ENCODE measurements at places on chromosomes 2 and 18. TPM values are rescaled to one million over a fixed set of nuclear protein-coding genes. Genes with fewer than 3 reads are reported as not detected.
A peak's percentile ranks its signal among the peaks of the same experiment; 100 is the strongest.

- DNase-seq, result no peak
Measured at GRCh38 chr2:155372969-155373368, 674.5 kb downstream of the KCNJ3 start.

- DNase-seq, result no peak
Measured at GRCh38 chr2:69196327-69197117, 183.5 kb downstream of the ANTXR1 start.

- DNase-seq, result no peak
Measured at GRCh38 chr2:47405757-47406156, 2.8 kb downstream of the MSH2 start.

DNA sequence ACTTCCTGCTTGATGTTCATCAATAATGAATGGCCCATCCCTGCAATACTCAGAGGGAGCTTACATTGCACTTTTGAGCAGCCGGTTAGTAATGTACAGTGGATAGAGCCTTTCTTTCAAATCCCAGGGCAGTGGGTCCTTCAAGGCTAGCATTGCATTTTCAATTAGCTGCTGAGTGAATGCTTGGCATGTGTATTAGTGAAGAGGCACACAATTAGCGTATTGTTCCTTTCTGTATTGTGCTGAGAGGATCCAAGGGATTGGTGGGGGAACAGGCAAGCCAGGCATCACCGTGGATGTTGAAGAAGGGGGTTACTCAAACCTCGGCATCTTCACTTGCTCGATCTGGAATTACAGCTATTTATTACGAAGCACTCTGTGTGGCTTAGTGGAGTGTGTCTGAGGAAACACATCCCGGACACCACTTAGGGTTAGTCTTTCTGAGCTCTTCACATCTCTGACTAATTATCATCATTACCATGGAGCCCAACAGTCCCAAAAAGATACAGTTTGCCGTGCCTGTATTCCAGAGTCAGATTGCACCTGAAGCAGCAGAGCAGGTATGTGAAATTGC is at the start of gene PPP1R1C:
TSS of gene PPP1R1C (plus strand) at position 222 of the 574 bp plus-strand sequence. CDS start at position 480, 258 bp downstream.
- DNase-seq, result no peak

Gene ANTXR1
- total RNA-seq, result 0.35 TPM

GRCh38 chr2:25400576-25401216 is 59.0 kb upstream of the DNMT3A start:
- DNase-seq, result no peak

DNA sequence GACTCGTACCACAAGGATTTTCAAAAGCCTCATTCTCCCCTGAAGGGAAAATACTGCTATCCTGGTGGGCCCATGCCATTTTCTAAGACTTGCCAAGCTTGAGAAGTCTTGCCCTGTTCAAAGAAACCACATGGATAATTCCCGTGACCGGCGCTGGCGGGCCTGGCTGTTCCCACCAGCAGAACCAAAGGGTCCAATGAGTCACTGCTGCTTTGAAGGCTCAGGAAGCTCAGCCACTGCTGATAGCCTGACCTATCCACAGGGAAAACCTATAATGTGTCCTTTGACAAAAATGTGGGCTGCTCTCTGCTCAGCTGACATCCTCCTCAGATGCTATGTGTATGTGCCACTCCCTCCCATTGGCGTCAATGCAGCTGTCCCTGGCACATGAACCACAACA is 137.9 kb upstream of the RAB12 start:
- DNase-seq, result no peak

GRCh38 chr2:117085737-117086136 is 728.8 kb upstream of the DDX18 start:
- DNase-seq, result no peak

DNA sequence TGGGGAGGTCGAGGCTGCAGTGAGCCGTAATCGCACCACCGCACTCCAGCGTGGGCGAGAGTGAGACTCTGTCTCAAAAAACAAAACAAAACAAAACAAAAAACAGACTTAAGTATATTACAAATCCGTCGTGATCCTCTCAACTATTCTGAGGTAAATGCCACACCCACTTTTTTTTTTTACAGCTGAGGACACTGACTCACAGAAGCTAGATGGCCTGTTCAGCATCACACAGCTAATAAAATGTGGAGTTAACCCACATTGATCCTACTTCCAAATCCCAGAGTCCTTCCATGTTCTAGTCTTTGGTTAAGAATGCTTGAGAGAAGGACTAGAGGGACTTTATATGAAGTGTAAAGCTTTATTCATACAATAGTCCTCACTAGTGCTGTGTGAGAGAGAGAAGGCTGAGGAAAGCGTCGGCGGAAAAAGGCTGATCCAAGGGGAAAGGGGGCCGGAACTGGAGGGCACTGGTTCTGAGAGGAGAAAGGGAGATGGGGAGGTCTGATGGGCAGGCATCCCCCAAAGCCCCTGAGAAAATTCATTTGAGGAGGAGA is 627 bp downstream of the RNF25 start:
- no peak for DNase-seq

GRCh38 chr2:61380056-61380881 is 90.6 kb downstream of the USP34 start:
- DNase-seq, result no peak

- DNase-seq, result no peak
Measured at GRCh38 chr18:33114749-33115148, 325.8 kb downstream of the CCDC178 start.

Gene TMEM17
- 2.6 TPM for total RNA-seq

Gene FARP2
- 37.2 TPM for total RNA-seq

DNA sequence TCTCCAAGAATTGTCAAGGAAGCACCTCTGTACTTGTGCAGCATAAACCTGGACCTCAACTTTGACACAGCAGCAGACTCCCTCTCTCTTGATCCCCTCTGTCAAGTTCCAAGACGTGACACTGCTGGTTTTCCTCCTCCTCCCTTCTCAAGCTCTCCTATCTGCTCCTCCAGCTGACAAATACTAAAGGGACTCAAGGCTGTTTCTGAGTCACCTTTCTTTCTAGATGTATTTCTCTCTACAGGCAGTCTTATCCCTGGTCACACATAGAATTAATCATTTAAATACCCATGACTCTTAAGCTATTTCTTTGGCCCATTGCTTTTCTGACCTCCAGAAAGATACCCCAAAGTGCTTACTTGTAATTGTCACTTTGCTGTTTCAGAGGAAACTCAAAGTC is 53.5 kb downstream of the SEPTIN10 start:
- no peak for DNase-seq

GRCh38 chr2:135091681-135092080 is 39.6 kb downstream of the RAB3GAP1 start:
- no peak for DNase-seq

DNA sequence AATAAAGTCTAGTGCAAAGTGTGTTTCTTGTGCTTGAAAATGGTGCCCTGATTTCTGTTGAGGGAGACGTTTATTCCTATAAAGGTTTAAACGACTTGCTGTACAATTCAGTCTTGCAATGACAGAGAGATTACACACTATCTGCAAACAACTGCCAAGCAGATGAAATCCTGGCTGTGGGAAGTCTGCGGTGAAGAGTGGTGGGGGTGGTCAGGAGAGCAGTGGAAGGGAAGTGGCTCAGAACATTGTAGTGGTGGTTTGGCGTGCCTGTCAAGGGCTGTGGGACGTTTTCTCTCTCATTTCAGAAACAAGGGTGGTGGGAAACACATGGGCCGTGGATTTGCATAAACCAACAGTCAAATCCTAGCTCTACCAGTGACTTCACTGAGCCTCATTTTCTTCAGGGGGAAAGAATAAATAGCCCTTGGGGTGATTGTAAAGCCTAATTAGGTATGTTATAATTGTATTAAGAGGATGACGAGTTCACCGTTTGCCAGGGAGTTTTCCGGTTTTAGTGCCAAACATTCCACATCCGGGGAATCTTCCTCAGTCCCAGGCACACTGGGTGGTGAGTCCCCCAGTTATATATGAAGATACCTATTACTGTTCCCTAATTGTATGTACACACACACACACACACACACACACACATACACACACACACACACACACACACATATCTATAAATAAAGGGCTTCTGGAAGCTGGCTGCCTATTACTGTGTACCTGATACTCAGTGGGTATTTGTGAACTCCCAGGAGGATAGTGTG is 115.0 kb downstream of the SPTBN1 start:
- DNase-seq, result peak; percentile 57

Gene VIT
- 1.2 TPM for total RNA-seq

GRCh38 chr2:176182671-176183070 is 5.8 kb upstream of the HOXD1 start:
- no peak for DNase-seq

- DNase-seq, result no peak
Measured at GRCh38 chr2:71511776-71512175, 58.4 kb downstream of the DYSF start.

GRCh38 chr18:3305354-3305762 is 43.4 kb downstream of the MYL12B start:
- DNase-seq, result no peak

DNA sequence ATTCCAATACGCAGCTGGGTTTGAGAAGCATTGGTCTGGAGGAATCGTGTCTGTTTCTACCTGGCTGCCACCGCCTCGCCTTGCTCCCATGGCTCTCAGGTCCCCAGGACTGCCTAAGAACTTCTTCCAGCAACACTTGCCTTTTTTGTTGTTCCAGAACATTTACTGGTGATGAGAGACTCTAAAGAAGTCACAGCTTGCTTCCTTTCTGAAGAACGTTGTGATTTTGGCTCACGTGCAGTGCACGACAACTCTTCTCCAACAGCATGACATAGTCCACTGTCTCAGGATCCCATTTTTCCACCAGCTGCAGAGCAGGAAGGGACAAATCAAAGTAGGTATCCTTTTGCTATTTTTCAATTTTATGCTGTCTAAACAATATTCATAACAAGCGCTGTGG is 940.9 kb downstream of the SLC4A3 start:
- no peak for DNase-seq

GRCh38 chr2:225031599-225031998 is 10.7 kb downstream of the DOCK10 start:
- no peak for DNase-seq

GRCh38 chr2:200829258-200829655 is 17.5 kb downstream of the BZW1 start:
- no peak for DNase-seq

DNA sequence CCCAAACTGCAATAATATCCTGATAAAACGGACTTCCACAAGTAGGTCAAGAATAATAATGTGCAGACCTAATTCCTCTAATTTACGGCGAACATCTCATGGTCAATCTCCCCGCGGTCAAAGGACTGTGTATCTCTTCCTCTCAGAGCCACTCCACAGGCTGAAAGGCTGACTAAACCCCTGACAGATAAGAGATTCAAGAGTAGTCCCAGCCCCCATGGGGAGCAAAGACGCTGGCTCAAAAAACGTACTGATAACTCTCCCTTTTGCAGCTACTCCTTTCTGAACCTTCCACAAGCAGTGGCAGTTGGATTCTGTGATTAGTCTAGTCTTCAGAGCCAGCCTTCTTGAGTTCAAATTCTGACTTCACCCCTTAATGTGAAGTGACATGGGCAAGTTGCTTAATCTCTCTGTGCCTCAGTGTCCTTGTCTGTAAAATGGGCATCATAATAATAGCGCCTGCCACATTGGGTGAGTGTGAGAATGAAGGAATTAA is 19.7 kb upstream of the IL18R1 start:
- no peak for DNase-seq

DNA sequence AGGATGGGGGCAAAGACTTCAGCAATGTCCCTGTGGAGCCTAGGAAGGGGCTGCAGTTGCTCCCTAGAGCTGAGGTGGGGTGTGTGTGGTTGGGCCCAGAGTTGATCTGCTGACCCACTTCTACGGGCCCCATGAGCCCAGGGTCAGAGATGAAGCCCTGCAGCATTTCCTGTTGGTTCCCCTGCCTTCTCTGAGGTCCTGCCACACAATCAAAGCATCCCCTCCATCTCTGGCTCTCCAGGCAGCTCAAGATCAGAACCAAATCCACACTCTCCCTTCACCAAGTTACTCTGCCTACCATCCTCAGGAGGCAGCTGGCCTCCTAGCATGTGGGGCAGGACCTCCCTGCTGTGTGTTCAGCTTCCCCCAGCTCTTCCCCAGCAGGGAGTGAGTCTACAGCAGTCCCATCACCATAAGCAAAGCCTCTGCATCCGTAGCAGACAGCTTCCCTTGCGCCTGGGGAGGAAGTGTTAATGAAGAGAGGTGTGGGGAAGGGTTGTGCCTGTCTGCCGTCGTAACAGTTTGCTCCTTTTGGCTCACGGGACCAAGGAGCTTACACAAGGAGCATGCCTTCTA is 26.9 kb downstream of the TMEM247 start:
- no peak for DNase-seq

GRCh38 chr18:61502472-61502871 is 169.2 kb downstream of the CDH20 start:
- peak; percentile 35 for DNase-seq

- DNase-seq, result no peak
Measured at GRCh38 chr2:237561221-237561620, 5.2 kb upstream of the PRLH start.

Gene KIAA2012
- total RNA-seq, result 0.37 TPM

DNA sequence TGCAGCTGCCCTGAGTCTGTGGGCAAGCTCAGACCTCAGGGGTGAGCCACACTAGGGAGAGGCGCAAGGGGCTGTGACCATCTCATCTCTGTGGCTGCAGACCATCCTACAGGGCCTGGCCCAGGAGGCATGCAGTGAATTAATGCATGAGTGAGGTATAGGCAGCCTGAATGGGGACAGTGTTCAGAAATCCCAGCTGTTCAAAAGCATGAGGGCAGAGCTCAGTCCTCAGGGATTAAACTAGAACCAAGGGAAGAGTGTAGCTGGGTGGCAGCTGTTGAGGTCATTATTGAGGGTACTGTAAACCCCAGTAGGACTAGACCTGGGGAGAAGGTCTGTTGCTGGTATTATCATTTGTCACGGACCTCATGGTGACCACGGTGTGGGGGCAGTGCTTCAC is 17.0 kb downstream of the TMEM177 start:
- DNase-seq, result no peak

Gene CREG2
- total RNA-seq, result 120 TPM

Gene SLC35G4
- not detected for total RNA-seq

DNA sequence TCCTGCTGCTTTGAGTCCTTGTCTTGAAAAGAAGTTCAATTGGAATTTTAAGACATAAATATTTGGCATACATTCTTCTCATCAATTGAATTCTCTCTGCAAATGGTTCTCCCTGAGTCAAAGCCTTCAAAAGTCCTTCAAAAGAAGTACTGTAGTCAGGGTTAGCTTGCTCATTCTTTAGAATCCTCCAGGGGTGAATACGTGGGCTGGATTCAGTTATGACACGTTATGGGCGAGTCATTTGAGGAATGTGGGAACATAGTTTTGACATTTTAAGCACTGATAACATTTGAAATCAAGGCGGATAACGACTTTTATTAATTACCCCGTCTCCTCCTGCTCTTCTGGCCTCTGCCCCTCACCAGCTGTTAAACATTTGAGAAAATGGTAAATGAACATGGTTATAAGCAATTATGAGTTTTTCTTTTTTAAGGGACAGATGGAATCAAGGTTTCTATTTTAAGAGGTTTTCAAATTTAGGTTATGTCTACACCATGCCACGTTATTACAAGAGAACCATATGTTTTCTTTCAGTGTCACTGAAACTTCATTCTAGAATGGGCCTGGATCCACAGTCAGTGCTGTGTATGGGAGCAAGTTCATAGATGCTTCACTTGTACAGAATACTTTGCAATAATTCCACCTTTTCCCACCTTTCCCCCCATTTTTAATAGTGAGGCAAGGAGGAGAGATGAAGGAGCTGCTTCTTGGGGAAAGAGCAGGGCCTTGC is 273.1 kb downstream of the TSN start:
- DNase-seq, result no peak

Gene AFF3
- 0.19 TPM for total RNA-seq

Gene RTP5
- not detected for total RNA-seq

Data from Caco-2 (cell line).